ENCODE measurements at places on chromosomes 4 and X.

GRCh38 chrX:140744085-140744484, 34.5 kb downstream of the LINC00632 start:
- no peak for DNase-seq

DNA sequence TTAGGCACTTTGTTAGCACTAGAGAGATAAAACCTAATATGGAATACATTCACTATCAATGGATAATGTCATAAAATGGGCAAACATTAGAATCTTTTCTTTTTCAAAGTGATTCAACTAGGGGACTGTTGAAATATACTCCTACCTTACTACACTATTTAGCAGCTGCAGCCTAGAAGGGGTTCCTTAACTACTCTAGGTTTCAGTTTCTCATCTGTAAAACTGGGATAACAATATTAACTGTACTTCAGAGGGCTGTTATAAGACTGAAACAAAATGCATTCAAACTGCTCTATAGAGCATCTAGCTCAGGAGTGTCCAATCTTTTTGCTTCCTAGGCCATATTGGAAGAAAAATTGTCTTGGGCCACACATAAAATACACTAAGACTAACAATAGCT, 147.4 kb downstream of the CDS1 start:
- DNase-seq = no peak

- no peak for DNase-seq
These were observed 23.2 kb downstream of the VEGFC start for GRCh38 chr4:176769514-176769913.

GRCh38 chr4:114087596-114088230, 108.3 kb upstream of the ARSJ start:
- DNase-seq = no peak

DNA sequence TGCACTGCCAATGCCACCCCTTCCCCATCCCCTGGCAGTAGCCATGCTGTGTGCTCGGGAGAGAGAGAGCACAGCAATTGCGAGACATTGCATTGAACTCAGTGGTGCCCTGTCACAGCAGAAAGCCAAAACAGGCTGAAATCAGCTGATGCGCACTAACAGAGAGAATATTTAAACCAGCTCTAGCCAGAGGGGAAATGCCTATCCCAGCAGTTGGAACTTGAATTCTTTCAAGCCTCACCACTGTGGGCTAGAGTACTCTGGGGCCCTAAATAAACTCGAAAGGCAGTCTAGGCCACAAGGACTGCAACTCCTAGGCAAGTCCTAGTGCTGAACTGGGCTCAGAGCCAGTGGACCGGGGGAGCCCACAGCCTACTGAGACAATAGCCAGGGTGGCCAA, 17.7 kb upstream of the RP2 start:
- DNase-seq = no peak

GRCh38 chr4:11518754-11519153, 90.1 kb upstream of the HS3ST1 start:
- no peak for DNase-seq

GRCh38 chr4:160136021-160136420, 1033.1 kb downstream of the RAPGEF2 start:
- no peak for DNase-seq

- DNase-seq = no peak
These were observed 27.1 kb upstream of the NSUN7 start for GRCh38 chr4:40722576-40723161.

DNA sequence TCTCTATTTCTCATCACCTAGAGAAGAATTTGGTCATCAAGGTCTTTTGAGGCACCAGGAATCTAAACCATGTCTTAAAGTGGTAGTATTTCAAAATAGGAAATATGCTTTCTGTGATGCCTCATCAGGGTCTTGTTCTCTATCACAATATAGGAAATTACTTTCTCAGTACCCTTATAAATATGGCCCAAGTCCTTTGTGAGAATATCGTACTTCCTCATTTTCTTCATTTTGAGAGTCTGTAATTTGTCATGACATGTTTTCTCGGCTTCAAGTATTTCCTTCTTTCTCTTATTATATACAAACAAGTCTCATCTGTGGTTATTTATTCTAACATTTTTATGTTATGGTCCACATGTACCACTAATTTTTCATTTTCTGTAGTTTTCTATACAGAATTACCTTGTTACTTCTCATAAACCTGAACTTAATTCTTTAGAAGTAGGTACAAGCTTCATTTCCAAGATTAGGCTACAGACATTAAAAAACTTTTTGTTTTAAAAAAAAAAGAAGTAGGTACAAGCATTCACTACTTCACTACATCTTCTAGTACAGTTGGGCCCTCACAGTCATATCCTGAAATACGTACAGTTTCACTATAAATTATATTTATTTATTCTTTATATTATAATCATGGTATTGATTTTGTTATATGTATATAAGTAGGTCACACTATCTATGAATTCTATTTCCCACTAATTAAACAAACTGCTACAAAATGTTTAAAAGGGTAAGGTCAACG, 54.4 kb downstream of the KLHL13 start:
- no peak for DNase-seq

DNA sequence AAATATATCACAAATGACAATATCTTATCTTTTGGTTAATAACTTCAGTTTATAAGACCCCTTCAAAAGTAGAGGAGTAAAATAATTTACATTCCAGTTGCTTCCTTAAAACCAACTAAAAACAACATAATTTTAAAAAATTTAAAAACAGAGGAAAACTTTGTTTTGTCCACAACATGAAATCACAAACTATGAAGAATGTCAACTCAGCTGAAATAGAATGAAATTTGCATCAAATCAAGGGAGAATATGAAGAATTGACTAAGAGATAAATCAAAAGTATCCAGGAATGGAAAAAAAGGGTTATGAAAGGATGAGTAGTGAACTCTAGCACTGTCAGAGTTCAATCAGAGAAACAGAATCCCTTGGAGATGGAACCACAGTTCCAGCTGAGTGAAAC, 2.2 kb upstream of the YY2 start:
- no peak for DNase-seq

- no peak for DNase-seq
These were observed 23.9 kb downstream of the ZNF275 start for GRCh38 chrX:153357877-153358276.

DNA sequence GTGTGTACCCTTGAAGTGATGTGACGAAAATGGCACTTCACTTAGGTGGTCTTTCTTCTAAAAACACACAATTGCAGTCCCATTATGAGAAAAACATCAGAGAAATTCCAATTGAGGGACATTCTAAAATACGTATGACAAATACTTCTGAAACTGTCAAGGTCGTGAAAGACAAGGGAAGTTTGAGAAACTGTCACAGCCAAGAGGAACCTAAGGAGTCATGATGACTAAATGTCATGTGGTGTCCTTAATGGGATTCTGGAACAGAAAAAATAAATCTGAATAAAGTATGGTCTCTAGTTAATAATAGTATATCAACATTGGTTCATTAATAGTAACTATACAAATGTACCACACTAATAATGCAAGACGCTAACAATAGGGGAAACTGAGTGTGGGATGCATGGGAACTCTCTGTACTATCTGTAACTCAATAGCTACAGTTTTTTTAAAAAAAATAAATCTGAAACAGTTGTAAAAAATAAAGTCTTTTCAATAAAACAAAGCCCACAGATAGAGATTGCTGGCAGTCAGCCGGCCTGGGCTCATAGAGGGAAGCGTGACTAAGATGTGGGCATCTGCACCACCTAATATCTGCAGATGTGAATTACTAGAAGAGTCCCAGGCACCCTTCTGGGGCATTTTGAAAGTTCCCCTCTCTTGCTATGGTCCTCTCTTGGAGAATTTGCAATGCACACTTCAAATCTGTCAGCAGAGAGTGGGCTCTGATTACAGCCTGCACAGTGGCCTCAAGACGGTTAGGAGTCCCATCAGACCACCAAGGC, 47.6 kb downstream of the MID1IP1 start:
- DNase-seq = no peak

- no peak for DNase-seq
These were observed 107.0 kb upstream of the TENM3 start for GRCh38 chr4:182136201-182136600.

GRCh38 chr4:107183155-107183774, 147.2 kb upstream of the DKK2 start:
- DNase-seq = peak; percentile 8

DNA sequence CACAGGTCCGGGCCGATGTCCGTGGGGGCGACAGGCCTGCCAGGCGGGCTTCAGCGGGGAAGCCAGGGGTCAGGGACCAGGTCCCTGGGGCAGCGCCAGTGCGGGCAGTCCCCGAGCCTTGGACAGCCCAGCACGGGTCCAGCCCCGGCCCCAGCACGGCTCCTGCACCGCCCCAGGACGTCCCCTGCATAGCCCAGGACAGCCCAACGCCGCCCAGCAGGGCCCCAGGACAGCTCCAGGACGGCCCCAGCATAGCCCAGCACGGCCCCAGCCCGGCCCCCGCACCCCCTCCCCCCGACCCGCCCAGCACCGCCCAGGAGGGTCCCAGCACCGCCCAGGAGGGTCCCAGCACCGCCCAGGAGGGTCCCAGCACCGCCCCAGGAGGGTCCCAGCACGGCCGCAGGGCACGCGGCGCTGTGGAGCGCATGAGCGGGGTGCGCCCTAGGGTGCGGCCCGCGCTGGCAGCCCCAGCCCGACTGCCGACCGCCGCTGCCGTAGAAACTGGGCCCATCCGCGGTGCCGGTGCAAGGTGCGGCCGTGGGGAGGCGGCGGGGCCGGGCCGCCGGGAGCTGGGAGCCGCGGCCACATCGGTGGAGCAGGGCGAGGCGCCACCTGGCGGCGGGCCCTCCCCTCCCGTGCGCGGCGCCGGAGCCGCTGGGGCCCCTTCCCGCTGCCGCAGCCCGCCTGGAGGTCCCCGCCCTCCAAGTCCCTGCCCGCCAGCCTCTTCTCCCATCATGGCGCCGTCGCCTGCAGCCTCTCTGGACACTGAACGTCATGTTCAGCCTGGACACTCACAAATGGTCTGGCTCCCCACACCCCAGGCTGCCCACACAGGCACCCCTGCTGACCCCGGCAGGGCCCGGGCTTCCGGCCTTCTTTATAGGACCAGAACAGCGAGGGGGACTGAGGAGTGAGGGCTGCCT, 106.8 kb upstream of the NKX1-1 start:
- no peak for DNase-seq

DNA sequence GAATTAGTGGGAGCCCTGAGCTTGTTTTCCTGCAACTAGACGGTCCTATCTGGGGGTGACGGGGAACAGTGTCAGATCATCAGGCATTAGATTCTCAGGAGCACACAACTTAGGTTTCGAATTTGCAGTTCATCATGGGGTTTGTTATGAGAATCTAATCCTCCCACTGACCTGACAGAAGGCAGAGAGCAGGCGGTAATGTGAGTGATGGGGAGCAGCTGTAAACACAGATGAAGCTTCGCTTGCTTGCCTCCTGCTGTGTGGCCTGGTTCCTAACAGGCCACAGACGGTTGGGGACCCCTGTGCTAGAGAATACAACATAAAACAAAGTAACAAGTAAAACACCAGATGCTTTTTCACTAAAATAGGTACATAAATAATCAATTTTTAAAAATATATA, 86.2 kb upstream of the BLTP1 start:
- no peak for DNase-seq

DNA sequence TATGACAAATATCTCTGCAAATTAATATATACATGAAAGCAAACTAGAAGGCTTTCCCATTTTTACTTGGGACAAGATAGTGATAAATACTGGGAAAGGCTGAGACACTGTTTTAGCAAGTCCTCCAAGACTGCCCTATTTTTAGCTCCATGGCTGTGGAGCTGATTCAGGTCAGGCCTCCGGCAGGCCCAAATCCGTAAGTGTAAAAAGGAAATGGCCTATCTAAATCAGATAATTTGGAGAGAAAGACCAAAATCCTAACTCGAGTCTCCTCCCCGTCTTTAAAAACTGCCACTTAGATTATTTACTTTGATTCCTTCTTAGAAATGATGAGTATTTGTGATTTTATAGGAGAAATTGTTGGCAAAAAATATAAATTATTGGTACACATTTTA, 2.9 kb downstream of the OTUD4 start:
- DNase-seq = no peak

DNA sequence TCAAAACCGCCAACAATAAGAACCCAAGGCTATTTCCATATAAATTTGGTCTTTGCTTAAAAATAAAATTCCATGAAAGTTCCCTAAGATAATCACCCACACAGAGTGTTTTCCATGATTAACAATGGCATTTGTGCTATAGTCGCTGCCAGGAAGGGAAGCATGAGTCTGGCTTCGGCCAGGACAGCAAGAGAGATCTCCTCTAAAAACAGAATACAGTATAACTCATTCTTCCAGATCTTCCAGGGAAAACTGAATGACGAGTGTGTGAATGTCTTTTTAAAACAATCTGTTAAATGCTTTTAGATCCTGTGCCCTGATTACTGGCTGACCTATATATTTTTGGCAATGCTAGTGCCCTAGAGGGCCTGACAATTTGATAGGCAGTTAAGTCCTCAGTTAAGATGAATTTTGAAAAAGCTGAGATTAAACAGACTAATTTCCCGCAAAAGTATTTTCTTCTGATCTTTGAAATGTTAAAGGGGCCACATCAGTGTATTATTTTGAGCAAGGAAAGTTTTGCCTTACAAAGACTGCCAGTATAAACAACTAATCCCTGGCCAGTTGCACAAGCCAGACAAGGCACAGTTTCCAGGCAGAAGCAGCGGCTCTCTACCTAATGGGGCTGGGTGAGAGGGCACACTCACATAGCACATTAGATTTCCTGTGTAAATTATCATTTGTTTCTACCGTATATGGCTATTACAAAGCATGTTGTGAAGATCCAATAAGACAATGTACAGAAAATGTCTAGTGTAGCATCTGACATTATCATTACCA, 127.3 kb downstream of the DCHS2 start:
- no peak for DNase-seq

DNA sequence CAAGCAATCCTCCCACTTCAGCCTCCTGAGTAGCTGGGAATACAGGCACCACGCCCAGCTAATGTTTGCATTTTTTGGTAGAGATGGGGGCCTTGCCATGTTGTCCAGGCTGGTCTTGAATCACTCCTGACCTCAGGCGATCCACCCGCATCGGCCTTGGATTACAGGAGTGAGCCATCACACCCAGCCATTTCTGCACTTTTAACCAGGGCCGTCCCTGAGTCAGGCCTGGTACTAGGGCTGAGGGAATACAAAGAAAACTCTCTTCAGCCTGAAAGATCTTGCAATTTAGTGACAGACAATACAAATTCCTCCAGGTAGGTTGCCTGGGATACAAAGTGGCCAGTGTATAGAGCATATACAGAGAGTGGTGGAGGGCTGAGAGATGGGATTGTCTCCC, 65.8 kb downstream of the BCOR start:
- DNase-seq = no peak

- DNase-seq = peak; percentile 44
These were observed 110.6 kb downstream of the DCTD start for GRCh38 chr4:182806259-182807252.

DNA sequence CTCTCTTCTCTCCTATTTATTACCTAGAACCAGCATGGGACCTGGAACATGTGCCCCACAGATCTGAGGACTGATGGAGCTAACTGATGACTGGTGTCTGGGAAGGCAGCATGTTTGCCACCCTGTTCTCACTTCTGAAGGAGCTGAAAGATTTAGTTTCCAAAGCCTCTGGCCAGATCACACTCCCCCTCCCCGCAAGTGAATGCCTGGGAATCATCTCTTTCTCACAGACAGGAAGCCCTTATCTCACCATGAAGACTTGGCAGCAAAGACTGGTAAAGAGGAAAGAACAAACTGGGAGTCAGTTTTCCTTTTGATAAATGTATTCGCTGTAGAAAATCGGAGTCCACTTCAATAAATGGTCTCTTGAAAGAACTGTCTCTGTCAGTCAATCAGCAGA, 21.0 kb upstream of the PCYT1B start:
- no peak for DNase-seq

- DNase-seq = peak; percentile 37
These were observed 149.6 kb upstream of the MID1 start for GRCh38 chrX:10769696-10770619.
